Cortex of kidney (tissue), 1 donor: ENCODE measurements at places on chromosomes 13 and 19.

- no peak for DNase-seq
Observed at GRCh38 chr19:17184371-17184841, 30.8 kb upstream of the USE1 start.

DNA sequence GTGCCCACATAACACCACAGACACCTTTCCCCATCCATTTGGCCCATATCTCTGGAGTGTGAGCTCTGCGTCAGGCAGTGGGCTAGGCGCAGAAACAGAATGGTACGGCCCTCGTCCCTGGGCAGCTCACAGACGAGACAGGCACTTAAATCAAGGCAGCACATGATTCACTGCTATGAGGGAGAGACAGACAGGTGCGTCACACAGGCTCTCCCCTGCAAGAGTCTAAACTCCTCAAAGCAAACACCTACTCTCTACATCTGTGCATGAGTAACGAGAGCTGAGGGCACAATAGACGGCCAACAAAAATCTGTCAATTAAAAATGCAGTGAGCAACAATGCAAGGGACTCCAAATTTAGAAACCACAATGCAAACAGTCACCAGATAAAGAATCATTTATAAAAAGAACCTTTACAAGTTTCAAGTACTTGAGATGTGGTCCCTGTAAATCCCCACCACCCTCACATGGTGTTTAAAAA, 348.9 kb downstream of the UQCRFS1 start:
- DNase-seq: no peak

- DNase-seq: peak; percentile 50
Observed at GRCh38 chr19:10352764-10353671, 13.6 kb upstream of the ICAM3 start.

GRCh38 chr19:39237200-39238184, 7.3 kb downstream of the IFNL3 start:
- no peak for DNase-seq

GRCh38 chr13:109072505-109072904, 443.1 kb downstream of the MYO16 start:
- no peak for DNase-seq

DNA sequence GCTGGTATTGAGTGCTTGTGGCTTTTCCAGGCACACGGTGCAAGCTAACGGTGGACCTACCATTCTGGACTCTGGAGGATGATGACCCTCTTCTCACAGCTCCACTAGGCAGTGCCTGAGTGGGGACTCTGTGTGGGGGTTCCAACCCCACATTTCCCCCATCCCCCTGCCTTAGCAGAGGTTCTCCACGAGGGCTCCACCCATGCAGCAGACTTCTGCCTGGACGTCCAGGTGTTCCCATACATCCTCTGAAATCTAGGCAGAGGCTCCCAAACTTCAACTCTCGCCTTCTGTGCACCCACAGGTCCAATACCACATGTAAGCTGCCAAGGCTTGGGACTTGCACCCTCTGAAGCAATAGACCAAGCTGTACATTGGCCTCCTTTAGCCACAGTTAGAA, 25.3 kb upstream of the ZSCAN18 start:
- DNase-seq: no peak

GRCh38 chr19:35612224-35612558, 344 bp upstream of the HAUS5 start:
- no peak for DNase-seq

- DNase-seq: no peak
Observed at GRCh38 chr13:78193846-78194245, 275.2 kb upstream of the EDNRB start.

DNA sequence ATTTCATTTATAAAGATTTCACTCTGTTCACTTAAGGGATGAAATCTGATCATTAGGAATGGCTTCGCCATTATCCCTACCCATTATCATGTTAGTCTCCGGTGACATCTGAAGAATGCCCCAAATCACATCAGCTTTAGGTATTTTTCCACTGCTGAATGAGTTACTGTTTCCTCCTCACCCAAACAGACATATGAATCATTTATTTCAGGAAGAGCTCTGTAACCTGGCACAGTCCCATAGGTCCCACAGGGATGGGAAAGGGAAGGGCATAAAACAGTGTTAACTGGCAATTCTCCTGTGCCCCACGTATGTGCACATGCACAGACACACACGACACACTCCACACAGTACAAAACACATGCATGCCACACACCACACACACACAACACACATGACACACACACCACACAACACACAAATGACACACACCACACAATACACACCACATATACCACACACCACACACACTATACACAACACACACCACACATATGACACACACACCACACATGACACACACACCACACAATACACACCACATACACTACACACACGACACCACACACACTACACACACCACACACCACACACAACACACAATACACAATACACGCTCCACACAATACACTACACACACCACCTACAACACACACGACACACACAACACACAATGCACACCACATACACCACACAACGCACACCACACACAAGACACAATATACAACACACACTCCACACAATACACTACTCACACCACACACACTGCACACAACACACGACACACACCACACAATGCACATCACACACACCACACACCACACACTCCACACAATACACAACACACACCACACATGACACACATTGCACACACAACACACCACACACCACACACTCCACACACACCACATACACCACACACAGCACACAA, 15.4 kb downstream of the TMEM255B start:
- DNase-seq: no peak

DNA sequence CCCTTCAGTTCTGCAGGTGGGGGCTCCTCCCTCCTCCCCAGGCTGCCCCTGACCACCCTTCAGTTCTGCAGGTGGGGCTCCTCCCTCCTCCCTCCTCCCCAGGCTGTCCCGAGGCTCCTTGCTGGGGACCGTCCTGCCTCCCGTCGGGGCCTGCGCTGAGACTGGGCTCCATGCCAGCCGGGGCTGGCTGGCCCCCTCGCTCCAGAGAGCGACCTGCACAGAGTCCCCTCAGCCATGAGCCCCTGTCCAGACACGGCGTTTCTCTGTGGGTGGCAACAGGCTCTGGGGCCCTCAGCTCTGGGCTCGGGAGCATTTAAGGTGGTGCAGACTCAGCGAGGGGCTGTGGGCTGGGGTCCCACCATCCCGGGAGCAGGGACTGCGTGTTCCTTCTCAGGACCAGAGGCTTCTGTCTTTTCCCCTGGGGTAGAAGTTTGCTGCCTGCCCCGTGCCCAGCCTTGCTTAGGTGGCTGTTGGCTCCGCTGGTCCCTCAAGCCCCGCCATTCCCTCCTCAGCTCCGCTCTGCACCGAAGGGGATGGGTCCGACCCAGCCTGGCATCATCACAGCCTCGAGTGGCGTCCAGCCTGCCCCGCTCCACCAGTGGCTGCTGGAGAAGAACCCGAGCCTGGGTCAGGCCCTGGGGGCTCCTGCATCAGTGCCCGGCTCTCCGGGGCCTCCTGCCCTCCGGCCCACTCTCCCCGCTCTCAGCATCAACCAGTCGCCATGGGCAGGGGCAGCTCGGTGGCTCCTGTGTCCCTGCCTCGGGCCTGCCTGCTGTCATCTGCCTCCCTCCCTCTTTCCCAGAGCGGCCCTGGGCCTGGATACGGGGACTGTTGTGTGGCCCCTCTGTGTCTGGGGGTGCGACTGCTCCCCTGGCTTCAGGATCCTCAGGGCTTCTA, 27.6 kb downstream of the CSNK1G2 start:
- DNase-seq: no peak

DNA sequence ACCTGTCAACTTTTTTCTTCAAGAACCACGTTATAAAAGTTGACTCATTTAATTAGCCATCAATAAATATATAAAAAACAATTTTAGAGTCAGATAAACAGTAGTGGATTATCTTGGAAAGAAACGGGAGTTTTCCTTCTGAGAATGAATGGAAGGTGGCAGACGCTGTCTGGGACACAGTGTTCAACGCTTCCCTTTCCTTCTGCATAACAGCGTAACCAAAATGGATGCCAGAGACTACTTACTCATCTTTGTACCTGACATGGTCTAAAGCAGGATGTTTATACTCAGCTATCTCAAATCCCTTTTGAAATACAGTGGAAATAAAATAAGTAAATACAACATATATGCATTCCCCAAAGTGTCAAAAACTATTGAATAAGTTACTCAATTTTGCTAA, 195.2 kb downstream of the LHFPL6 start:
- DNase-seq: no peak

- DNase-seq: no peak
Observed at GRCh38 chr13:73412933-73413332, 354.1 kb downstream of the KLF5 start.

DNA sequence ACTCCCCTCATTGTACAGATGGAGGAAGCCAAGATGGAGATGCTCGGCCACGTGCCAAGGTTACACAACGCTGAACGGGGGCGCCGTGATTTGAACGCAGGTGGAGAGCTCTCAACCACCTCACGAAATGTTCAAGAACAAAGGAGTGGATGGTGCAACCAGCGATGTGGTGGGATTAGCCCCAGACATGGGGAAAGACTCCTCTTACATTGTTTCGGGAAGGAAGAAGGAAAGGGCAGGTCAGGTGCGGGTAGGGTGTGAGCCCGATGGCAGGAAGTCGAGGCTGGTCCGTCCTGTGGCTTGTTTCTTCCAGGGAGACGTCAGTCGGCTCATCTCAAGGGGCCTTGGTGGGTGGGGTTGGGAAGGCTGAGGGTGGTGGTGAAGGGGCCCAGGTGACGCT, 7.1 kb upstream of the KLK14 start:
- DNase-seq: no peak

GRCh38 chr13:40170982-40171381, 495.5 kb downstream of the FOXO1 start:
- no peak for DNase-seq

- no peak for DNase-seq
Observed at GRCh38 chr19:5690955-5691821, 1.1 kb downstream of the RPL36 start.

- no peak for DNase-seq
Observed at GRCh38 chr13:101978552-101979315, 423.1 kb downstream of the FGF14 start.

DNA sequence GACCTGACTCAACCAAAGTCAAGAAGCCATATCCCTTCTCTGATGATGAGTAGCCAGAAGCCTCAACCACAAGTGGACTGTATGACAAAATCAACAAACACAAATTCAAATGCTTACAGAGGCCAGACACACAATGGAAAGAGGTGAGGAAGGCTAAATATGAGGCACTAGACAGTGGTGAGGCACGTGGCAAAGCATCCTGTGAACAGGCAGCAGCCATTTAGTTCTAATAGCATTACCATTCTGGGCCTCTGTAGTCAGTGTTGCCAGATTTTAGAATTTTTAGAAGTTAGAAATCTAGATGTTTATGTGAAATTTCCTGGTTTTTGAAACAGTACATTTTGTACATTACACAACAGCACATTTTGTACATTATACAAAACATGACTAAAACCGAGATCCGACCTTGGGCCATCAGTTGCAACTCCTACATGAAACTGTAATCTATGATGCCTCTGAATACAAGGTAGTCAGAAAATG, 403.3 kb downstream of the COG6 start:
- no peak for DNase-seq

DNA sequence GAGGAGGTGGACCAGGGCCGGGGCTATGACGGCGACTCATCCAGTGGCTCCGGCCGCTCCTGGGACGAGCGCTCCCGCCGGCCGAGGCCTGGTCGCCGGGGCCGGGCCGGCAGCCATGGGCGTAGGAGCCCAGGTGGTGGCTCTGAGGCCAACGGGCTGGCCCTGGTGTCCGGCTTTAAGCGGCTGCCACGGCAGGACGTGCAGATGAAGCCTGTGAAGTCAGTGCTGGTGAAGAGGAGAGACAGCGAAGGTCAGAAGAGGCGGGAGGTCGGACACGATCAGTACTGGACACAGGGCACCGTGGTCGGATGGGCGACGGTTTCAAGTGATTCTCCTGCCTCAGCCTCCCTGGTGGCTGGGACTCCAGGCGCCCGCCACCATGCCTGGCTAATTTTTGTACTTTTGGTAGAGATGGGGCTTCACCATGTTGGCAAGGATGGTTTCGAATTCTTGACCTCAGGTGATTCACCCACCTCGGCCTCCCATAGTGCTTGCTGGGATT, 22.3 kb downstream of the TJP3 start:
- no peak for DNase-seq

GRCh38 chr19:16524991-16525734, 17.1 kb downstream of the CHERP start:
- no peak for DNase-seq

DNA sequence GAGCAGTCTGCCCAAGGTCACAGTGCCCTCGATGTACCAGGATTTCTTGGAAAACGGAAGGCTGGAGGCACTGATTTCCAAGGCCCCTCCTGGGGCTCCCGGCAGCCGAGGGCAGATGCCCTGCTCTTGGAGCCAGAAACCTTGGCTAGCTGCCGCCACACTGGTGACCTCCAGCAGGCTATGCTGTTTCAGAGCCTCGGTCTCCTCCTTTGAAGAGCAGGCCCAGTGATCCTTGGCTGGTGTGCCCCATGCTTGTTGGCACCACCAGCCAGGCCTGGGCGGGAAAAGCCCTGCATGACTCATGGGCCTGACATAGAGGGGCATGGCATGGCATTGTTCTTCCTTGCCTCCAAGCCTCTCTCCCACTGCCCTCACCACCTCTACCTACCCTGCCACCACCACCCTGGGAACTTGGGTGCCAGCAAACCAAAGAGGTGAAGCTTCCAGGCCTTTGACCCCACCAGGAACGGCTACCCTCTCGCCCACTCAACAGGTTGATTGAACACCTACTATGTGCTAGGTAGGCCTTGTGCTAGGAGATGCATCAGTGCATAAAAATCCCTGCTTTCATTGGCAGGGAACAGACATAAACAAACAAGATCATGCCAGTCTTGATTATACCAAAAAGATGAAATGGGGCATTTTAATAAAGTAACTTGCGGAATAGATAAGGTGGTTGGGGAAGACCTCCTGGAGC, 1.6 kb upstream of the CLEC11A start:
- DNase-seq: no peak

DNA sequence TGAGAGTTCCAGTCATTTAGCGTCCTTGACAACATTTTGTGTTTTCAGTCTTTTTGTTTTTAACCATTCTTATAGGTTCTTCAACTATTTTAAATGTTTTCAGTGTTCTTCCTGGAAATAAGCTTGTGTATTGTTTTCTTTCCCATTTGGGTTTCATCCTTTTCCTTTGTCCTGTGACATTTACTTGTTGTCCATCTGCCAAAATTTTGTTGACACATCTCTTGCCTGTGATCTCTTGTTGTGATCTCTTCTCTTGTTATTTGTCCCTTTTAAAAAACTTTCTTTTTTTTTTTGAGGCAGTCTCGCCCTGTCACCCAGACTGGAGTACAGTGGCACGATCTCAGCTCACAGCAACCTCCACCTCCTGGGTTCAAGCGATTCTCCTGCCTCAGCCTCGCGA, 96.5 kb downstream of the PDS5B start:
- no peak for DNase-seq

GRCh38 chr19:14107581-14108461, 9.7 kb downstream of the PRKACA start:
- no peak for DNase-seq
